Keratinocyte (primary cell): ENCODE measurements at places on chromosomes 7 and 10.

DNA sequence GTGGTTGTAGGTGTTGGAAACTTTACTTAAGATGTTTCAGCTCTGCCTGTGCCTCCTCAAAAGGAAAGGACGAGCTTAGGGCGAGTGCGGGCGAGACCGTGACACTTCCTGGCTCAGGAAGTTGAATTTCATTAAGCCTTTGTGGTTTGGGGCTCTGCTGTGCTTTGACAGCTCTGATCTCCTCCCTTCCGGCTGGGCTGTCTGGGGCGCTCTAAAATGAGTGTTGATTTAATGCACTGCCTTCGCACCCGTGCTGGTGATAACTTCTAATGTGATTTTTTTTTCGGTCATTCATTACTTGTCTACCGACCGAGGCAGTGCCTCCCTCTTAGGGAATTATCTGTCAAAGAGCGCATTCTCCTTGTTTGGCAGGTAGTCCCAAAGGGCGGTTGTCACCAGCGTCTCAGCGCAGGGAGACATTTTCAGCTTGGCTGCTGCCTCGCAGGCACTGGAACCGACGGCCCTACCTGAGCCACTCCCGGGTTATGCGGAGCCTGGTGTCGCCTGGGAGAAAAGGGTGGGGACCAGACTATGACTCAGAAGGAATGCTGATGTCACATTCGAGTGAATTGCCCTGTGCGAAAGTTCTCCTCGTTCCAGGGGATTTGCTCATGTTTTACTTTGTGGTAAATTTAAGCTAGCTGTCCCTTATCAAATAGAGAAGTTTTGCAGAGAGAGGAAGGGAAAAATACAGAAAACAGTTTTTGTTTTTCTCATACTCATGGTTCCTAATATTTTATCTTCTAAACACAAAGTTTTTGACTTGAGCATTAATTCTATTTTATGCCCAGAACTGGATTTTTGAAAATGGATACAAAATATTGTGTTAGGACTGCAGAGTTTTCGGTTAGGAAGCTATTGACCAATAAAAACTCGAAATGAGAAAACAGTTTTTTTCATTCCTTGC, 920 bp downstream of the TES start:
- peak; percentile 67 for DNase-seq
- H3K4me1 ChIP-seq = peaks cover 33% of the 10 kb centered on the region
- peak overlapping the region; percentile 96 for H3K27ac ChIP-seq

GRCh38 chr10:3911713-3912442, 126.9 kb upstream of the KLF6 start:
- H3K36me3 ChIP-seq = peaks cover 3% of the 10 kb centered on the region
- H3K27me3 ChIP-seq = no peaks in the 10 kb centered on the region
- DNase-seq = peak; percentile 42
- peak overlapping the region; percentile 98 for H3K27ac ChIP-seq
- peak overlapping the region; percentile 83 for H3K4me3 ChIP-seq
- peaks cover 40% of the 10 kb centered on the region for H3K4me1 ChIP-seq

DNA sequence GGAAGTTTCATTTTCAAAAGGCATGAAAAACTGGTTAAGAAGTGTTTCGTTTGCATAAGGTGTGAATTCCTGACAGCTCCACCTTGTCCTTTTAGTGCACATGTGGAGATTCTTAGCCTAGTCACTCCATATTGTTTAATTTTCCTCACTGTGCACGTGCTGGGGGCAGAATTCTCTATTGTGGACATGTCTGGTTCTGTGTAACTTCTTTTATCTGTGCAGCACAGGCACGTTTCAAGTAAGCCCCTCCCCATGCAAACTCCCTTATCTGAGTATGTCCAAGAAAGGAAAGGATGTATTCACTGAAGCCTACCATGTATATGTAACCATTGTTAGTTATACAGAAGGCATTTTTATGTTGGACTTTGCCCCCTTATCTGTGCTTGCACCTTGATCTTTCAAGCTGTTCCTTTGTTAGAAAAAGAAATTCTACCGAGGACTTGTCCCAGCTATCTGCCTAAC, 1346.3 kb downstream of the REEP3 start:
- H3K27ac ChIP-seq = no peak overlapping the region
- no peak overlapping the region for H3K4me3 ChIP-seq
- DNase-seq = no peak
- H3K4me1 ChIP-seq = no peaks in the 10 kb centered on the region
- H3K36me3 ChIP-seq = no peaks in the 10 kb centered on the region

GRCh38 chr7:127674361-127674760, 22.4 kb downstream of the SND1 start:
- H3K27ac ChIP-seq = no peak overlapping the region
- H3K4me1 ChIP-seq = peaks cover 7% of the 10 kb centered on the region
- no peak overlapping the region for H3K4me3 ChIP-seq
- DNase-seq = no peak

GRCh38 chr10:10039595-10039994, 978.1 kb upstream of the CELF2 start:
- no peak for DNase-seq
- no peak overlapping the region for H3K27ac ChIP-seq
- no peaks in the 10 kb centered on the region for H3K4me1 ChIP-seq
- H3K4me3 ChIP-seq = no peak overlapping the region
- H3K36me3 ChIP-seq = no peaks in the 10 kb centered on the region

GRCh38 chr10:123205041-123205440, 50.8 kb downstream of the BUB3 start:
- no peak overlapping the region for H3K4me3 ChIP-seq
- no peaks in the 10 kb centered on the region for H3K27me3 ChIP-seq
- H3K4me1 ChIP-seq = no peaks in the 10 kb centered on the region
- no peak overlapping the region for H3K27ac ChIP-seq
- H3K36me3 ChIP-seq = no peaks in the 10 kb centered on the region

DNA sequence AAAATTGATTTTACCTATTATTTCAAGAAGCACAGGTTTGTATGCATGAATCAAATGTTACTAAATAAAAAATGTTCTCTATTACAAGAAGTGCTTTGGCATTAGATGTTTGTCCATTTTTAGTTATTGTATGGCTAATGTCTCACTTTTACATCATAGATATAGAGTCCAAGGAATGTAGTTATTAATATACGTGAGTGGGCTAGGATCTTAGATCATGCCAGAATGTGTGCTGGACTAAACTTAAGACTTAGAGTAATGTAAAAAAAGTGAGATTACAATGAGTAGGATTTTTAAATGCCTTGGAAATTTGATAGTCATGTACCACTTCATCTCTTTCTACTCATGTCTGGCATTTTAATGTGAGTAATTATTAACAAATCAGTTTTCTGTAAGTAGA, 196.6 kb downstream of the ARL4A start:
- H3K27ac ChIP-seq = no peak overlapping the region
- H3K4me1 ChIP-seq = peaks cover 8% of the 10 kb centered on the region
- no peak for DNase-seq
- no peak overlapping the region for H3K4me3 ChIP-seq
- H3K36me3 ChIP-seq = no peaks in the 10 kb centered on the region

DNA sequence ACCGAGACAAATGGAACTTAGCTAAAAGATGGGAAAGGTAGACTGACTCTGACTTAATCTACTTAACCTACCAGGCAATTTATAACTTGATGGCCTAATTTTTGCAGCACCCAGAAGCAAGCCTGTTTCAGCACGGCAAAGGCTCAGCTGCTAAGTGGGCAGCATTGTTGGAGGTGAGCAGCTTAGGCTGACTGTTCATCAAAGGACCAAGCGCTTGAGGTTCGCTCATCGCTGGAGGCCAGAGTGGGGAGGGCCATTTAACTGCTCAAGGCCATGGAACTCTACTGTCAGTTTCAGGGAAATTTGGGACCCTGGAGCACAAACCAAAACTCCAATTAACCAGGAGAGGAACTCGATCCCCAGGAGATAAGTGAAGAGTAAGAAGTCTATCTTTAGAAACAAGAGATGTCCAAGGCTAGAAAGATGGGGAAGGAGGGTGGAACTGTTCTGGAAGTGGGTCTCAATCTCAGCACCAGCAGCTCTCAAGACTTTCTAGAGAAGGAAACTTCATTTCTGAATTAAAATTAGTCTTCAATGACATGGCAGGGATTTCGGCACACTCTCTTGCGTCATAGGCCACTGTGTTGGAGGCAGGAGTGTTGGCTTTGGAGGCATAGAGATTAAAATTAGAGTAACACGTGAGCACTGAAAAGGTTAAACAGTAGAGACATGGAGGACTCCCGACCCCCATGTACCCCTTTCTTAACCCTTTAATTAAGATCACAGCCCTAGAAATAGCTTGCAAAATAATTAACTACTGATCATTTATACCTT, 43.1 kb downstream of the EGFR start:
- H3K4me1 ChIP-seq = peaks cover 68% of the 10 kb centered on the region
- peak overlapping the region; percentile 42 for H3K27ac ChIP-seq
- H3K4me3 ChIP-seq = no peak overlapping the region

DNA sequence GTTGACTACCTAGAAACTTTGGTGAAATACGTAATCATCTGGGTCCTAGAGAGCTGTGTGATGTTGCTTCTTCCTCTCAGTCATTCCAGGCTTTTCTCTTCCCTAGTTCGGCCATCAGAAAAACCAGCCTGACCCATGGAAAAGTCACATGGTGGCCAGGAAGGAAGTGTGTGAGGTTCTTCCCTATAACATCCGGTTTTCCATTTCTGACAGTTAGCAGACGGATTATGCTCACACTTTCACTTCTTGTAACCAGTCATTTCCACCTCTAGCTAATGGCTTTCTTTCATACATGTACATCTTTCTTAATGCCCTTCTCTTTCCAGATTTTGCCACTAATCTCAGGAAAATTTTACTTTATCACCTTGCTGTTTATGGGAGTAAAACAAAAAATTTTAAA, 110.0 kb upstream of the GLCCI1 start:
- H3K27me3 ChIP-seq = no peaks in the 10 kb centered on the region
- H3K4me3 ChIP-seq = no peak overlapping the region
- no peaks in the 10 kb centered on the region for H3K36me3 ChIP-seq
- H3K27ac ChIP-seq = no peak overlapping the region
- no peak for DNase-seq

GRCh38 chr7:65731562-65732035, 141.3 kb upstream of the VKORC1L1 start:
- H3K36me3 ChIP-seq = no peaks in the 10 kb centered on the region
- no peak overlapping the region for H3K27ac ChIP-seq

DNA sequence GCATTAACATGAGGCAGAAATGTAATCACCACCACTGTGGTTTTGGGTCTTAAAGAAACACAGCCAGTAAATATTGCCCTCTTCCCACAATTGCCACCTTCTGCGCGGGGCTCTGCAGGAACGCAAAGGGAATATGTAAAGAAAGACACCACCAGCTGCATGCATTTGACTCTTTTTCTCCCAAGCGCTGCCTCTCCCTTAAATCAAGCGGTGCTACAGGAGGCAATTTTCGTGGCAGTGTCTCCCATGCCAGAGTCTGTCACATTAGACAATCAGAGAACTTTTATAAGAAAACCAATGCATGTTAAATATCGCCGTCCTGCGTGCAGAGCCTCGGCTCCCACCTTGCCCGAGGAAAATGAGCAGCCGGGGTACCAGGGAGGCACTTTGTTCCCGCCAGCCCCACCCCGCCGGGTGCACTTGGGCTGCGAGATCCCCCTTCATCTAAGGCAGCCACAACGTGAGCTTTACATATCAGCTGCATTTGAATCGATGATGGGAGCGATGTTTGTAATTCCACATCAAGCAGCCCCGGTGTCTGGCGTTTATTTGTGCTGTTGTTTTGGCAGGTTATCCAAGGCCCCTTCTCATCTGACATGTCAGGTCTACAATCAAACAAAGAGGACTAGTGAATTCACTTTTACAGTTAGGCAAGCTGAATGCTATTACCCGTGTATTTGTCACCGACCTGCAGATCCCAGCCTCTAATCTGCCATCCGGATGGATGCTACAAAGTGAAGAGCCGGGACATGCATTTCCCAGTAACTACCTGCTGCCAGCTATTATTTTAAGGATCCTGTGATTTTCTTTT, 72.3 kb upstream of the MGMT start:
- no peak overlapping the region for H3K27ac ChIP-seq
- H3K27me3 ChIP-seq = no peaks in the 10 kb centered on the region
- H3K36me3 ChIP-seq = no peaks in the 10 kb centered on the region
- H3K4me3 ChIP-seq = no peak overlapping the region
- no peaks in the 10 kb centered on the region for H3K4me1 ChIP-seq

GRCh38 chr7:1459920-1460820, 900 bp upstream of the MICALL2 start:
- H3K4me1 ChIP-seq = peaks cover 54% of the 10 kb centered on the region
- no peak for DNase-seq
- peak overlapping the region; percentile 49 for H3K27ac ChIP-seq
- H3K36me3 ChIP-seq = no peaks in the 10 kb centered on the region
- no peaks in the 10 kb centered on the region for H3K27me3 ChIP-seq

- no peaks in the 10 kb centered on the region for H3K27me3 ChIP-seq
- H3K27ac ChIP-seq = no peak overlapping the region
- H3K36me3 ChIP-seq = no peaks in the 10 kb centered on the region
- H3K4me3 ChIP-seq = no peak overlapping the region
These were observed 732.9 kb upstream of the LRRN3 start for GRCh38 chr7:110358028-110358427.

- DNase-seq = no peak
- no peak overlapping the region for H3K27ac ChIP-seq
- H3K36me3 ChIP-seq = no peaks in the 10 kb centered on the region
- no peaks in the 10 kb centered on the region for H3K4me1 ChIP-seq
- no peaks in the 10 kb centered on the region for H3K27me3 ChIP-seq
- H3K4me3 ChIP-seq = no peak overlapping the region
These were observed 50.1 kb upstream of the GHITM start for GRCh38 chr10:84089162-84089561.

DNA sequence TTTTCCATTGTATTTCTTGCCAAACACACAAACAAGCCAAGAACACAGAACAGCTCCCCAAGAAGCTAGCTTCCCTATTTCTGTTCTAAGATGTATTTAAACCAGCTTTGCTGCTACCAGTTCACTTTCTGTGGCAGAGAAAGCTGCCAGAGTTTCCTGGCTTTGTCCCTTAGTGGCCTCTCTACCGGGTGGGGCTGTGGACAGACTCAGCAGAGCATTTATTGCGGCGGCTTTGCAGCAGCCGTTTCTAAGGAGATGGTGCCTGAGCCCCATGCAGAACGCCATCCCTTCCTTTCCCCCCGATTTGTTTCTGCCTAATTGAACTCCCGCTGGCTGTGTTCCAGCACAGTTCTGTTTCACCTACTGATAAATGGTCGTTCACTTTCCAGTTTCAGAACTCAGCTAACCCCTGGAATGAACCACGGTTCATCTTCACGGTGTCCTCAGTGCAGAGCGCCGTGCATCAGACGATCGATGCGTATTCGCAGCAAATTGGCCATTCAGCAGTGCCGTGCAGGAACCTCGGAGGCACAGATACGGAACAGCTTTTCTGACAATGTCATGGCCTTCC, 33.8 kb upstream of the SFMBT2 start:
- H3K27ac ChIP-seq = no peak overlapping the region
- H3K4me3 ChIP-seq = no peak overlapping the region
- H3K27me3 ChIP-seq = no peaks in the 10 kb centered on the region
- H3K36me3 ChIP-seq = no peaks in the 10 kb centered on the region
- DNase-seq = no peak

DNA sequence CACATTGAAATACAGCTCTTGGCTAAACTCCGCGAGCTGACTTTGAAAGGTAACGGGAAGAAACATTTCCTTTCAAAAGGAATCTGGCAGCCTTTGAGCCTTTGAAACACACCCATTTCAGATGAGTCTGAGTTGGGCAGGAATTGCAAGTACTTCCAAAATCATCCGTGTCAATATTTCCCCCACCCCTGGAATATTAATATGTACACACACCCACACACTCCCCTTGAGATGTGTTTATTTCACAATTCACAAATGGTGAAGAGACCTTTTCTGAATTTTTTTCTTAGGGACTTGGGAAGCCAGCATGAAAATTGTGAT, 438.7 kb upstream of the NRP1 start:
- H3K4me3 ChIP-seq = no peak overlapping the region
- no peaks in the 10 kb centered on the region for H3K27me3 ChIP-seq
- no peak overlapping the region for H3K27ac ChIP-seq
- no peak for DNase-seq
- H3K36me3 ChIP-seq = no peaks in the 10 kb centered on the region
